Stimulated activated CD8-positive, alpha-beta memory T cell treated with anti-CD3 and anti-CD28 coated beads, Interleukin-7, amount 100 ng/mL, for 4 hours (primary cell): ENCODE measurements at places on chromosomes 5 and 9.
A peak's percentile ranks its signal among the peaks of the same experiment; 100 is the strongest.

DNA sequence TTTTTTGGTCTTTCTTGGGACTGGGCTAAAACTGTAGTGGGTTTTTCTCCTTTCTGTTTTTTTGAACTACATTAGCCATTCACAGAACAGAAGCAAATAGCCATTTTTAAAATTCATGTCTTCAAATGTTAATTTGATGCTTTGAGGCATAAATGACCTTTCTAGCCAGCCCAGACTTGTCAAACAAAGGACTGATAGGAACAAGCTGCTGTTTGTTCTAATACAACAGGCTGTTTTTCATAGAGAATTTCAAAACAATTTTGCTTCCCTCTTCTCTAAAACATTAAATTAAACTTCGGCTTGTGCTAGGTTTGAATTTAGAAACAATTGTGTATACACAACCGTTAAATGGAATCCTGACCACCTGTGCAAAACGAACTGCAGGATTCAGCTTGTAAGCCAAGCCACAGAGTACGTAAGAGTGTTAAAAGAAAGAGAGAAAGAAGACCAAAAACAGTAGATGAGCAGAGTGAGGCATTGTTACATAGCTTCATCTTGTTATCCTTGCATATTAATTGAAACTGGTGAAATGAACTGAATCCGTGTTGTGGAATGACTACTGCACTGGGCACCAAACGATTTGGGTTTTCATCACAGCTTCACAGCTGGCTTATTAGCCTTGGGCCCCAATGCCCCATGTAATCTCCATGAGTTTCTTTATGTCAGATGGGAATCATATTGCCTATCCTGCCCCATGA lies 100.0 kb downstream of the ZSWIM6 start:
- DNase-seq = no peak

GRCh38 chr9:95494416-95495371 lies 22.1 kb downstream of the PTCH1 start:
- DNase-seq = peak; percentile 81

DNA sequence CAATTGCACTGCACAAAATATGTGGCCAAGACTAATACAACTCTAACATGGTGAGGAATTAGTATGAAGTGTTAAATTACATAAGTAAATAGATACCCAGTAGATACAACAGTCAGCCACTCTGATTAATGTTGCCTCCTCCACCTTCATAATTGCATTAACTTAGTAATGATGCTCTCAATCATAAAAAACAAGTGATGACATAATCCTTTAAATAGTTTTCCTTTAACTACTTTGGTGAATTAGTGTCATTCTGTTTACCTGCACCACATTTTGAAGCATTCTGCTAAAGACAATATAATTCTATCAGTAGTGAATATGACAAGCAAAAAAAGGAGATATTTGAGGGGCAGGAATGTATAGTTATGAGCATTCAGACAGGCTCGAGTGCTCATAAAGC lies 265.9 kb upstream of the SLC24A2 start:
- no peak for DNase-seq

DNA sequence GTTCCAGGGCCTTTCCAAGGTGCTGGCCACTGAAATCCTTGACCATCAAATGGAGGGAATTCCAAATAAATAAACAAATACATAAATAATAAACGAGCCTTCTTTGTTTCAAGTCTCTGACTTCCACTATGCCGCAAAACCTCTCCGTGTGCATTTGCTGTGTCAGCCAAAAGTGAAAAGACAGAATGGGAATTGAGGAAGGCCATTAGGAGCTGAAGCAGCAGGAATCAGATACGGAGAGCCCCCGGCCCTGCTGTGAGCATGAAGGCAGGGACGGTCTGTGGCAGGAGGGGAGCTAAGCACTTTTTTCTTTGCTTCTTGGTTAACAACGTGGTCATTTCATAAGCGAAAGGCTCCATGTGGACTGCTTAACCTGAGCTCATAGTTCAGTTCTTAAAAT lies 26.1 kb downstream of the PLPPR1 start:
- no peak for DNase-seq

GRCh38 chr5:80919678-80920196 lies 40.4 kb upstream of the RASGRF2 start:
- DNase-seq = no peak

DNA sequence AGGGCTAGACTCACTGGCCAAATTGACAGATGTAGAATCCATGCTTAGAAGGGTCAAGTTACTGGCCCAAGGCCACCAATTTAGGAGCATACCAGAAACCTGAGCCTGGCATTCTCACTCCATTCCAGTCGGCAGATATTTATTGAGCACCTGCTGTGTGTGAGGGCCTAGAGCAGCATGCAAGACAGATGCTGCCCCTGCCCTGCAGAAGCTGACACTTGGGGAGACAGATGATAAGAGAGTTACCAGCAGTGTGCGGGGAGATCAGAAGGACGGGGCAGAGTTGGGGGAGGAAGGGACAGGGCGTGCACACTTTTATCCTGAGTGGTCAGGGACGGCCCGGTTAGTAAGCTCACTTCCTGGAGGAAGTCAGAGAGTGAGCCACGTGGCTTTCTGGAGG lies 111.5 kb upstream of the RAPGEF1 start:
- no peak for DNase-seq
